ENCODE measurements at places on chromosomes 16 and 17. TPM values are rescaled to one million over a fixed set of nuclear protein-coding genes. Genes with fewer than 3 reads are reported as not detected.

The KCNJ2 gene
- 2.9 TPM for polyA plus RNA-seq

The EME1 gene
- polyA plus RNA-seq, result 7.1 TPM

The CES3 gene
- 1.3 TPM for polyA plus RNA-seq

The WSCD1 gene
- 13.4 TPM for polyA plus RNA-seq

The TOB1 gene
- polyA plus RNA-seq, result 36.7 TPM

The CDH11 gene
- polyA plus RNA-seq, result 178 TPM

The BCL6B gene
- polyA plus RNA-seq, result 27.7 TPM

The OSBPL7 gene
- 11.7 TPM for polyA plus RNA-seq

The NETO2 gene
- 30.2 TPM for polyA plus RNA-seq

The DPEP3 gene
- 0.11 TPM for polyA plus RNA-seq

The ADAP2 gene
- polyA plus RNA-seq, result 2.4 TPM

Data from right renal cortex interstitium (tissue), 3 donors.